ENCODE measurements at places on chromosomes 5 and 9.

DNA sequence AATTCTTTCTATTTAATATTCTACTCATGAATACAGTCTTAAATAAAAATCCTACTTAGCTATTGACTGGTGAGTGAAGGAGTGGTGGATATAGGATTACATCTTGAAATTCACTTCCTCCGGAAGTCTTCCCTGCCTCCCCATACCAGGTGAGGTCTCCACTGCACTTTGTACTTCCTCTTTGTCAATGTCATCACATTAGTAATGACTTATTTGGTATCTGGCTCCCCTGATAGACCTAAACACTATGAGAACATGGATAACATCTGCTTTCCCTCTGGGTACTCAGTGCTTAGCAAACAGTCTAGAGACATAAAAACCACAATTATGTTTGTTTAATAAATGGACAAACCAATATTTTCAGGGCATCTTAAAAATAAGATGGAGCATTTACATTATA lies 532.1 kb downstream of the PDE4D start:
- DNase-seq, result no peak

- DNase-seq, result no peak
Observed at GRCh38 chr5:137938751-137939143, 49.5 kb downstream of the PKD2L2 start.

DNA sequence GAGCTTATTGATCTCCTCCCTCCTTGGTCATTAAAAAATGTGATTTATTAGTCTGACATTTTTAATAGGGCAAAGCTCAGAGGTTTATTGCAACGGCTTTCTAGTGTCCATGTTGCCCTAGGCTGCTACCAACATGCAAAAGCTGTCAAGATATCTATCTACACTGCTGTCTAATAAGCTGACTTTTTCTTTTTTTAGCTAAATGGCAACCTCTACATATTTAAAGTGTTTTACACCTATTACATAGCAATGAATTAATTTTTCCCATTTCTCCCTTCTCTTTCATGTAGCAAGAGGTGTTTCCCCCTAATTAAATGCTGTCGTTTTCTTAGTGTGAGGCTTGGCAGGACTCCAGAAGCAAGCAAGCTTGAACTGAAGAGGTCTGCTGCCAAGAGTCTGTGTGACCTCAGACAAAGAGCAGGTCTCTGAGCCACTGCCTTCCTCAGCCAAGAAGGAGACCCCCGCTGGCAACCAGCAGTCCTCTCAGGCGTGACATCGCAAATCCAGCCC lies 79.4 kb downstream of the GAS1 start:
- DNase-seq, result no peak

- DNase-seq, result no peak
Observed at GRCh38 chr5:14726066-14726838, 61.7 kb downstream of the OTULIN start.

- no peak for DNase-seq
Observed at GRCh38 chr9:71928806-71929205, 17.4 kb downstream of the C9orf85 start.

DNA sequence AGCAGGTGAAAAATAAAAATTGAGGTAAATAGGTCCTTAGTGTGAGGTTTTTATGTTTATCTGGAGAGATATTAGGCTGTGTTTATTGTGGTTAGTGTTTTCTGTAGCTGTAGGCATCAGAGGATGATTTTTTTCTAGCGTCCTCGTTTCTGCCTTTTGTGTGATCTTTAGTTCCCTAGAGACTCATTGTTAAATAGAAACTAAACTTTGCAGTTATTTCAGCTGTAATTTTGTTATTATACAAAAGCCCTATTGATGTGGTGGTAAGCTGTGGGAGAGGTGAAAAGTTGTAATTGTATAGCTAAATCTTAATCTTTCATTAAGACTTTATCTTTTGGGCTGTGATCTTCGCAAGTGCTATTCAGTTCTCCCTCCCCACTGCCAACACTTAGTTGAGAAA lies 340.3 kb downstream of the CYLC2 start:
- DNase-seq, result no peak

GRCh38 chr9:82580921-82581320 lies 482.0 kb downstream of the RASEF start:
- no peak for DNase-seq

DNA sequence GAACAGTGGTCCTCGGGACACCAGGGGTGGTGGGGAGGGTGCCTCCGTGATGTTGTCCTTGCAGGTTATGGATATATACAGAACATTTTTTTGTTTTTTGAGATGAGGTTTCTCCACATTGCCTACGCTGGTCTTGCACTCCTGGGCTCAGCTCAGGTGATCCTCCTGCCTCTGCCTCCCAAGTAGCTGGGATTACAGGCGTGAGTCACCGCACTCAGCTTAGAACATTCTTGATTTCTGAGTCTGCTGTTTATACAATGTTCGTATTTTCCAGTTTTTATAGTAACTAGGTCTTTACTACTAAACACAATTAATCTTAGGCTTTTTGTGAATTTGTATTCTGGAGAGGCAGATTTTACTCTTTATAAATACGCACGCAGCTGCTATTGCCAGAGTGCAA lies 6.0 kb downstream of the PMPCA start:
- DNase-seq, result no peak

GRCh38 chr5:103280967-103281366 lies 22.4 kb downstream of the MACIR start:
- no peak for DNase-seq

- no peak for DNase-seq
Observed at GRCh38 chr5:20522905-20523482, 535.0 kb upstream of the CDH18 start.

DNA sequence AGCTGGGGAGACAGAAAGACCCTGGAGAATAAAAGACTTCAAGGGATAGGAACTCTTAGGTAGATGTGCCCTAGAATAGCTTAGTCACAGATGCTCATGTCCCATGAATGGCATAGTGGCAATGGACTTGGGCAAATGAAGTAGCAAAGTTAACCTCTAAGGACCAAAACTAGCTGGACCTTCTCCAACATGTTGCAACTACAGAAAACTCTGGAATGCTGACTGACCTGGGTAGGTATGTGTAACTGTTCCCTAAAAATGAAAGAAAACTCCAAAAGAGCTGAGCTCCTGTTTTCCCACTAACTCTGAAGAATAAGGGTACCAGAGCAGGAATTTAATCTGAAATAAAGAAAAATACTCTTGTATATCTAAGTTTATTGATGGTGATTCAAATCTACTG lies 12.5 kb upstream of the LPAR1 start:
- no peak for DNase-seq

DNA sequence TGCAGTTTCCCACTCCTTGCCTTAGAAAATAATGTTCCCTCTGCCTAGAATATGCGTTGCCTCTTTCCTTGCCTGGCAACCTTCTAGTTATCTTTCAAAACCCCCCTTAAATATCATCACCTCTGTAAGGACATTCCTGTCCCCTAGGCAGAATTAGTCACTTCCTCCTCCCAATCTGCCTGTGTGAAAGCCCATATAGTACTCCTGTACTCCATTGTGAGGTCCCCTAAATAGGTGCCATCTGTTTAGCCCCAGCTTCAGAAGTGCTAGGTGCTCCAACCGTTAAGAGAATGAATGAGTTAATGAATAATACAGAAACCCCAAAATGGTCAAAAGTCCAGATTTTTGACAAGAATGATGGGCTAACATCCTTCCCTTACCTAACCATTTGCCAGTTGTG lies 181.4 kb downstream of the GDNF start:
- DNase-seq, result no peak

DNA sequence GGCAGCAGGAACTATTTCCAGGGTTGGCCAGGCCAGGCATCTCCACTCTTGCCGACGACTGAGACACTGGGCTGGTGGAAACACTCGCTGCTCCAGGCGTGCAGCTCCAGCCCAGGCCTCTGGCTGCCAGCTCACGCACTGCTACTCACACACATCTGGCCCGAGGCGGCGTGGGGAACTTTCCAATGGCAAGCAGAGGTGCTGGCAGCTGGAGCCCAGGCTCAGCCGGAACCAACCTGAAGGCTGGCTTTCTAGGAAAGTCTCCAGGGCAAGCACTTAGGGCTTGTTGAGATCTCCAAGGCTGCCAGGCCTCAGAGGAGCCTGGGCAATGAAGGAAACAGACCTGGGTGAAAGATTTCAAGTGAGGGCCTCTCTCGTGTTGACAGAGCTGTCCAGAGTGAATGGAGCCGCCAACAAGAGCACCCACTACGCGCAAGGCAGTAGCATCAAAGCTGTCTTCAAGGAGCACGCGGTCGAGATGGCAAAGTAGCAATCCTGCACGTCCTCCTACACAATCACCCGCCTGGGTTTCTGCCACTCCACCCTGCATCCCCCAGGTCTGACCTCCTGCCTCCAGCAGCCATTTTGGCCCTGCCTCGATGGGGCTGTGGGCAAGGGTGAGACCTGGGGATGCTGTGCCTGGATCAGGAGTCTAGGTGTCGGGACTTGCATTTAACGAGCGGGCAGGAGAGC lies 14.4 kb downstream of the SH3PXD2B start:
- no peak for DNase-seq

DNA sequence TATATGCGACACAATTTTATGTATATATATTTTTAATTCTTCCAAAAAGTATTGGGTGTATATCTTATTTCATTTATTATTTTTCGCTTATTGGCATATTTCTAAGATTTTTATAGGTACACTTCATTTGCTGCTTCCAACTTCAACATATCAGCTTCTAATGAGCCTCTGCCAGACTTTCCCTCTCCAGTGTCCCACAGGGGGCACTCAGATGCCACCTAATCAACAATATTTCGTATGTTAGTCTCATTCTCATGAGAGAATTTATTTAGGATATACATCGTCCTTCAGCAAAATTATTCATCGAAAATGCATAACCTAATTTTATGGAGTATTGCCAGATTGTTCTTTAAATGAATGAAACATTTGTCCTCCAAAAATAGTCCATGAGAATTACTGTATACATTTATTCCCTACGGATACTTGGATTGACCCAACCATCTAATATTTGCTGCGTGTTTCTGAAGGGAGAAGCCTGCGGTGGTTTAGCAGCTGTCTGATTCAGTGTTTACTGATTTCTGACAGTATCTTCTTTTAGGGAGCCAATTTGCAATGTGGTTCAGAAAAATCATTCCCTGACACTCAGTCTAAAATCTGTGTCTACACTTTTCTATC lies 100.6 kb upstream of the SELENOP start:
- DNase-seq, result no peak

GRCh38 chr9:106312906-106313305 lies 550.1 kb upstream of the ZNF462 start:
- no peak for DNase-seq

All from activated T-cell treated with anti-CD3 and anti-CD28 coated beads, Interleukin-2, amount 50 U/mL, for 24 hours (primary cell).